ENCODE measurements at places on chromosomes 11 and 22.

- DNase-seq: no peak
Measured at GRCh38 chr11:61972112-61972671, 4.8 kb upstream of the FTH1 start.

- DNase-seq: no peak
Measured at GRCh38 chr11:8282631-8283030, 19.0 kb upstream of the LMO1 start.

DNA sequence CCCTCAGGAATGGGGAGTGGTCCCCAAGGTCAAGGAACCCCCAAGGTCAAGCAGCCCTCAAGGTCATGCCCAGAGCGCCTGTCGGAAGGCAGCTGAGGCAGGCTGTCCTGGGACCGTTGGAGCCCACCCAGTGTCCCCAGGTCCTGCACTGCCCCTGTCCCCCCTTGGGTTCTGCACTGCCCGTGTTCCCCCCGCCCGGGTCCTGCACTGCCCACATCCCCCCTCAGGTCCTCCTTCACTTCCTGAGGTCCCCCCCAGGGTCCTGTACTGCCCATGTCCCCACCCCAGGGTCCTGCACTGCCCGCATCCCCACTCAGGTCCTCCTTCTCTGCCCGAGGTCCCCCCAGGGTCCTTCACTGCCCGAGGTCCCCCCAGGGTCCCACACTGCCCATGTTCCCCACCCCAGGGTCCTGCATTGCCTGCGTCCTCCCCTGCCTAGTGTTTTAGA lies 1073.0 kb downstream of the BRD1 start:
- no peak for DNase-seq

GRCh38 chr22:40212121-40212520 lies 34.4 kb downstream of the TNRC6B start:
- DNase-seq: no peak

DNA sequence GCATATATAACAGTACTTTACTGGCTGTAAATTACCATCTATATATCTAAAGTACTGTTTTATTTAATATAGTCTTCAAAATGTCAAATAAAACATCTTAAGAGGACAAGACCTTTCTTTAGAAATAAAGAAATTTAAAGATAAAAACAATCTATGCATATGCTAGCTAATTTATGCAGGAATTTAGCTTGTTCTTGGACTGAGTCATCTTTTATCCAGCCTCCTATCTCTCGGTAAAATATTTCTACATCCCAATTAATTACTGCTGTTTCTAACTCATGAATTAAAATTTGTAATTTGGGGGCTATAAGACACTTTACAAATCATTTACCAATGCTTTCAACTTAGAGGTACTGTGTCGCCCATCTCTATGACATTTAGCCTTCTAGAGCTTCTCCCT lies 72.8 kb upstream of the DDI1 start:
- no peak for DNase-seq

DNA sequence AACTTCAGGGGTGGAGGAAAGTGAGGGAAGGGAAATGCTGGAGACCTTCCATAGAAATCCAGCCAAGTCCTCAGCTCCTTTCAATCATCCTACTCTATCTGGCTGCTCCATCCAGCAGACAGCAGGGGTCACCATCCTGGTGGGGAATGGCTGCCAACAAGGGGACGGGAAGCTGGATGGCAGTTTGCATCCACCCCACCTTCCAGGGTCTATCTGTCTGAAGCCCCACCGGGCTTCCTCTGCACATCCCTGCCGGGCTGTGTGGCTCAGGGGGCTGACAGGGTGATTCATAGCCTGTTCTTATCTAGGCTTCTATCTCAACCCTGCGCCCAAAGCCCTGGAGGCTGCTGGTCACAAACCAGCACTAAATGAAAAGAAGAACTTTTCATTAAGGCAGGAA lies 1.1 kb downstream of the SYTL2 start:
- no peak for DNase-seq

- DNase-seq: no peak
Measured at GRCh38 chr11:65435411-65435931, 12.9 kb downstream of the NEAT1 start.

DNA sequence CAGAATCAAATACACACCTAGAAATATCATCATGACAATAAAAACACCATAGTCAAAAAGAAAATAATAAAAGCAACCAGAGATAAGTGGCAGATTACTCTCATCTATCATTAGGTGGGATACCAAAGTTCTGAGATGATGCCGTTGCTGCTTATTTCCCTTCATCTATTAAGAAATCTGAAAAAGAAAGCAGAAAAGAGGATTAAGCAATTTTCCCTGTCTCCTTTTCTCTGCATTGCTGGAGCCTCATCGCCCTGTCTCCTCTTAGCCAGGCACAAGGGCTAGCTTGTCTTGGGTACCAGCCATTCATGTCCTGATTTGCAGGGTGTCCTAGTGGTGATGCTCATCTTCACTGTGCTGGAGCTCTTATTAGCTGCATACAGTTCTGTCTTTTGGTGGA lies 3.9 kb upstream of the MS4A14 start:
- DNase-seq: no peak

GRCh38 chr11:102017026-102017425 lies 30.2 kb upstream of the CFAP300 start:
- no peak for DNase-seq

DNA sequence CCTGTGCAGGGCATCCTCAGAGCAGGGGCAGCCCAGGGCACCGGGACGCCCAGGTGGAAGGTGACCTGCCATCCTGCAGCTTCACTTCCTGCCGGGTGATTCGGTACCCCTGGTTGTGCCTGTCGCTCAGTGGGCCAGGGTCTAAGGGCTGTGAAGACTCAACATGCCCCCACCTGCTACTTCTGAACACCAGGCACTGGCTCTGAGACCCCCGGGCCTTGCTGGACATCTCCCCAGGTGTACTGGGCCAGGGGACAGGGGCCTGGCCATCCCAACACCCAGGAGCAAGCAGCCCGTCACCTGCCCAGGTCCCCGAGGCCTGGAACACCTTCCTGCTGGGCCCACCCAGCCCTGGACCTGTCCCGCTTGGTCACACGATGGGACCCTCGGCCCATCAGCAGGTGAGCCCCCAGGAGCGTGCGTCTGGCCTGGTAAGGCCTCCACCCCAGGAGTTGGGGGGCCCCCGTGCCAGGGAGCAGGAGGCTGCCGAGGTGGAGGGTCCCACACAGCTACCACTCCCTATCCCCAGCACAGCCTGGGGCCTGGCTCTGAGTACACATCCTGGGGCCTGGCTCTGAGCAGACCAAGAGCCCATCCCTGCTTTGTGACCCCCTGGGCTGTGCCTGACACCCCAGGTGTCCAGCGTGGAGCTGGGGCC lies 3.9 kb upstream of the MUC5B start:
- no peak for DNase-seq

DNA sequence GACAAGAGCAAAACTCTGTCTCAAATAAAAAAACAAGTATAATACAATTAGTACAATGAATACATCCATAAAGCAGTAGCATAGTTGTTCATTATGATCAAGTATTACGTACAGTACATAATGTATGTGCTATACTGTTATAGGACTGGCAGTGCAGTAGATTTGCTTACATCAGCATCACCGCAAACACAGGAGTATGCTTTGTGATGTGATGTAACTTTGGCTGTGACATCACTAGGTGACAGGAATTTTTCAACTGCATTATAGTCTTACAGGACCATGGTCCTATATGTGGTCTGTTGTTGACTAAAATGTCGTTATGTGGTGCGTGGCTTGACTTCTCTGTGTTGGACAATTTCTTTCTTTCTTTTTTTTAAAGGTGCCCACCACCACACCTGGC lies 16.6 kb downstream of the TBC1D22A start:
- no peak for DNase-seq

DNA sequence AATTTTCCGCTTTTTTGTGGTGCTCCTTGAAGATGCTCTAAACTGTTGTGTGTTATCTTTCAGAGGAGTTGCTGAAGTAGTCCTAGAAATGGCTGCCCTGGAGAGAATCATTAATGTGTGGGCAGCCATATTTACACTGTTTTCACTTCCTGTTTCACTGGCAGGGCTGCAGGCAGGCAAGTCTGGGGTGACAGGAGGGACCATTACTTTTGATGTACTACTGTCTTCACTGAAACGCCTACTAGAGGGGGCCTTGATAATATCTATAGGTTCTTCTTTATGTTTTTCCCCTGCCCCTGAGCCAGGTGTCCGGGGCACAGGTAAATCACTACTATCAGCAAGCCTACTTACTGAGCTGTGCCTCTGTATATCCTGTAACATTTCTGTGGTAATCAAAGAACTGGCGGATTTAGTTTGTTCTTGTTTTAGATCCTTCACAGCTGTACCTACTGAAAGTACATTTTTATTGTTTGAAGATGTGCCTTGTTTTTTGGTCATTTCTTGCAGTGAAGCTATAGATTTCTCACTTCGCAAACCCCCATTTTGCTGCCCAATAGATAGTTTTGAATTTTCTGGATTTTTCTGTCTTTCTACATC lies 39.7 kb downstream of the ACAT1 start:
- DNase-seq: no peak

- DNase-seq: no peak
Measured at GRCh38 chr11:102591160-102591718, 33.9 kb downstream of the MMP20 start.

- DNase-seq: no peak
Measured at GRCh38 chr11:72735495-72736027, 16.6 kb downstream of the ARAP1 start.

- DNase-seq: no peak
Measured at GRCh38 chr11:17653611-17654010, 65.8 kb upstream of the MYOD1 start.

- no peak for DNase-seq
Measured at GRCh38 chr11:110187731-110188130, 94.5 kb downstream of the ZC3H12C start.

DNA sequence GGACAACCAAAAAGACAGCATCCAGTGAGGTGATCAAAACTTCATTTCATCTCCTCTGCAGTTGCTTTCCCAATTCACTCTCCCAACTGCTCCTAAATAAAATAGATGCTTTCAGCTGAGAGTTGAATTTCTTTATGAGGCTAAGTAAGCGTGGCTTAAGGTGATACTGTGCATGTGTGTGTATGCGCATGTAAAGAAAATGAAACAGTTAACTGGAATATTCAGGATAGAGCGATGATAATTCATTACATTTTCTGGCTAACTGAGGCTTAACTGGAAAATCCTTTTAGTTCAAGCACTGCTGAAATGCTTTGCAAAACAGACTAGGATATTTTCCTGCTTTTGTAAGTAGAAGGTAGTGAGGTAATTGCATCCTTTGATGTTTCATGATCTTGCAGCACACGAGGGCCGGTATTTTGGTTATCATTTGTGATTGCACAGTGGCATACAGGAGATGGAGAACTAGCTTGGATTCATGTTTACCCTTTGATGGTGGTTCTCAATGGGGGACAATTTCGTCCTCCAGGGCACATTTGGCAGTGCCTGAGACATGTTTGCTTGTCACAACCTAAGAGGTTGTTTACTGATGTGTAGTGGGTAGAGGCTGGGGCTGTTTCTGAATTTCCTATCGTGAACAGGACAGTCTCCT lies 71.2 kb downstream of the ZBTB16 start:
- DNase-seq: no peak

GRCh38 chr22:44424359-44424682 lies 73.7 kb downstream of the RTL6 start:
- no peak for DNase-seq

DNA sequence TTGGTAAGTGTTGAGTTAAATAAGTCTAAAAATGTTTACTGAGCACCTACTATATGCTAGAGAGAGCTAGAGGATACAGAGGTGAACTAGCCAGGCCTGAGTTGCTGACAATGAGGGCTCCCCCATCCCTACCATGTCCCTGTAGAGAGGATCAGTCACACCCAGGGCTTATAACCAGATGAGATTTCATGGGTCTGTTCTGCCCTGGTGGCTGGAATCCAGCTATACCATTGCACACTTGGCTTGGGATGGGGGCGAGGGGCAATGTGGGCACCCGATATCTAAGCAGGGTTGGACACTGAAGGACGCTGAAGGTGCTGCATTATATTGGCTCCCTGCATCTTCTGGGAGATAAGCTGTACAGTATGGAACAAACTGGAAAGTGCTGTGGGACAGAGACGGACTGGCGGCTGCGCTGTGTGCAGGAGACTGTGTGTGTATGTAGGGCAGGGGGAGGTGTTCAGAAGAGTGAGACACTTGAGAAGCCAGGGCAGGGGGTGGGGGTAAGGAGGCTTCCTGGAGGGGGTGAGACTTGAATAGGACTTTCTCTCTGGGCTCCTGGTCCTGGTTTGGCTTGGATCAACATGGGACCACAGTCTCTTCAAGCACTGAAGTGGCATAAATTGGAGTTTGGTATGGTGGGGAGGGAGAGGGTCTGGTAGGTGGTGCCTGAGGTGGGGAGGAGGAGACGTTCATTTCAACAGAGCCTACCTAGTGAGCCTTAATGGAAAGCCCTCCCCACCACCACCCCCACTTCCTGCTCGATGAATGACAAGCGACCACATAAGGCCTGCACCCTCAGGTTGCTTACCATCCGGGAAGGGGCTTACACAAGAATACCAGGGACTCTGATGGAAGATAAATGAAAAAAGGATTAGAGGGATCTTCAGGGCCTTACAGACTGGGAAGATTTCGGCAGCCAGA lies 1.8 kb downstream of the CD82 start:
- DNase-seq: peak; percentile 60

- DNase-seq: no peak
Measured at GRCh38 chr11:33207408-33207985, 46.2 kb upstream of the CSTF3 start.

GRCh38 chr11:122258446-122259194 lies 142.6 kb upstream of the BLID start:
- no peak for DNase-seq

- no peak for DNase-seq
Measured at GRCh38 chr11:80849253-80849652, 1408.4 kb upstream of the TENM4 start.

- no peak for DNase-seq
Measured at GRCh38 chr11:70566768-70567530, 168.6 kb downstream of the CTTN start.

DNA sequence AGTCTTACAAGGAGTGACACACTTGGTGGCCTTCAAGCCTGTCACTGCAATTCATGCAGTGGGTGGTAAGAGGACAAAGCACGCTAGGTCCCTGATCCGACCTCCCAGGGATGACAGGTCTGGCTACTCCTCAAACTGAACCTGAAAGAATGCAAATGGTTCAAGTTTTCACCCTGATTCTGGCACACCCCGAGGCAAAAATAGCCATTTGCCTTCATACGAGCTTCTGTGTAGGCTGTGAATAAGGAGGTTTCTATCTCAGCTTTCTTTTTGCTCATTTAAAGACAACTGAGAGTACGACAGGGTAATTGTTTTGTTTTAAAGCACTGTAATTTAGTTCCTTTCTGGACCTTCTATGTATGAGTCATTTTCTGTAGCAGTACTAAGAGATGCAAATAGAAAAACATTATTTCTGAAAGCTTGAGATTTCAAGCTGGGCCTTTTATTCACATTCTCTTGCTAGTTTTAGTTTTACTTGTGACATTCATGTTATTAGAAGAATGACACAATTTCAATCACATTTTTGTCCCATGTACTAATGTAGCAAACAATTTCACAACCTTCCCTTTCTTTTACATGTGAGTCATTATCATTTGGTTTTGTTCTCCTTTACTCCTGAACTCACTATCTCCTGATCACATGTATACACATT lies 56.6 kb upstream of the FDX1 start:
- DNase-seq: peak; percentile 15
